Stimulated activated naive B cell treated with anti-CD40 and anti-IgM and Interleukin-4, amounts not matched to agents 10 μg/mL and 1 μg/mL and 100 μg/mL, for 72 hours (primary cell): ENCODE measurements at places on chromosomes 1 and 21.

DNA sequence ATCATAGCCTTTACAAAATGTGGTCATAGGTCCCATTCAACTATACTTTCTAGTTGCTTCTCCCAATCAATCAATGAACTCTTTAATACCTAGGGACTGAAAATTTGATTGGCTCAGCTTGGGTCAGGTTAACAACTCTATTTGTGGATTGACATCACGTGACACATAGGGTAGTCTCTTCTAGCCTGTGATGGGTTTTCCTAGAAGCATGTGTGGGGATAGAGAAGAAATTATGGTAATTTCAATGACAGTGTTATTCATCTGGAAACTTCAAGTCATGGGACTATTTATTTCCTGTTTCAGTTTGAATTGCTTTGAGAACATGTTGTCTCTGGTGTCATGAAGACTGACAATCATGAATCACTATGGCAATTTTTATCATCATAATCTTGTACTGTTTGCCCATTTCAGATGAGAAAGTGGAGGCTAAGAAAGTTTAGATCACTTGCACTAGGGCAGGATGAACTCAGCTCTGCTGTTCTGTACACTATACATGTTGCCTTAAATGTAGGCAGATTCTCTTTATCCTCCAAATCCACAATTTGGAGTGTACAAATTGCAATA, 529.9 kb upstream of the BEND5 start:
- no peak for DNase-seq

DNA sequence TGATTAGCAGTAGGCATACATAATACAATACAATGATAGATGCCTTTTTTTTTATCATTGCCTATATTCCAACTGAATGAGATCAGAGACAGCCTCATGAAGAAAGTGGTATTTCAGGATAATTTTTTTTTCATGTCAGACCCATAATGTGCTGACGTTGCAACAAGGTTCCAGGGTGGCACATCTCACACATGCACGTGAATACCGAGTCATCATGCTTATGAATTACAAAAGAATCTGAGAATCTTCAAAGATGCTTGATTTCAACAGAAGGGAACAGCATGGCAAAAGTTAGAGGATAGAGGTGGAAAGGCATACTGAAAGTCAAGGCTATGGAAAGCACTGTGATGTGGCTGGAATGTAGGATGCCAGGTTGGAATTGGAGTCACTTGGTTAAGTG, 5.0 kb upstream of the RNF11 start:
- no peak for DNase-seq

GRCh38 chr1:226845624-226846023, 24.8 kb upstream of the PSEN2 start:
- DNase-seq: no peak

- no peak for DNase-seq
These were observed 47.0 kb downstream of the SLC37A1 start for GRCh38 chr21:42560517-42561179.

- DNase-seq: no peak
These were observed 11.8 kb upstream of the FMOD start for GRCh38 chr1:203362720-203363025.

DNA sequence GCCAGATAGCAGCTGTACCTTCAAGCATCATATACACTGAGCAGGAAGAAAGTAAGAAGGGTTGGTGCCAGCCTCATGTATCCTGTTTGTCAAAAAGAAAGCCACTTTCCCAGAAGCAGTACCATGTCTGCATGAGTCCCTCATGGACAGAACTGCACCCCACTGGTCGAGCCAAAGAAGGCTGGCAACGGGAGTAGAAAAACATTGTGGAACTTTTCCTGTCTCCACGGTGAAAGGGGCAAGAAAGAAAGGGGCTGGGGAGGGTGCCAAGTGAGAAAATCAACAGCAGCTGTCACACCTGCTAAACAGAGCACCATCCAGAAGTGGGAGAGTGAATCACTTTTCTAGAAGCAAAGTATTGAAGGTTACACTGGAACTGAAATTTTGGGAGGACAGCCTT, 621.7 kb downstream of the LMO4 start:
- DNase-seq: no peak

DNA sequence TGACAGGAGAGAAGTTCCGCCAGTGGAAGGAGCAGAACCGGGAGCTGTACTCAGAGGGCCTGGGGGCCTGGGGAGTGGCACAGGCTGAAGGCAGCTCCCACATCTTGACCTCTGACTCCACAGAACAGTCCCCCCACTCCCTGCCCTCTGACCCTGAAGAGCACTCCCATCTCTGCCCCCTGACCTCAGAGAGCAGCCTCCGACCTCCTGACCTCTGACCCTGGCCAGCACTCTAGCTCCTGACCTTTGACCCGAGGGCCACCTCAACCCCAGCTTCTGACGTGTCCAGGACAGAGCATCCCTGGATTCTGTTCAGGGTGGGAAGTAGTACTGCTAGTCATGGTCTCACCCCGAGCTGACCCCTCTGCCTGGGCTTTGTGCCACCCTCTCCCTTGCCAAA, 1.1 kb upstream of the CATSPER4 start:
- no peak for DNase-seq

- DNase-seq: no peak
These were observed 52.3 kb upstream of the COL18A1 start for GRCh38 chr21:45352621-45353139.

DNA sequence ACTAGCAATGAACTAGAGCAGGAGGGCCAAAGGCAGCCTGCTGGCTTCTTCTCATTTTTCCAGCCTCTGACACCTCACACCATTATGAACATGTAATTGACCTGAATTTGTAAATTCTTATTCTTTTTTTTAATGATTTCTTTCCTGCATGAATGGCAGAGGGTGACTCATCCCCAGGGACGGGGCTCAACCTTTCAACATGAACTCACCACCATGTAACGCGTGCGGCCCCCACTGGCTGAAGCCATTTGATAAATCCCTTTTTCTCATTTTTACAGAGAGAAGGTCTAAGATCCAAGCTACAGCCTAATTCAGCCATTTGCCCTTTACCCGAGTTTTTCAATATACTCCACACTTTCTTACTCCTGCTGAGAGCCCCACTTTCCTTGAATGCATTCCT, 9.3 kb upstream of the ETS2 start:
- no peak for DNase-seq

GRCh38 chr1:167790117-167790516, 68.3 kb downstream of the MPZL1 start:
- no peak for DNase-seq

DNA sequence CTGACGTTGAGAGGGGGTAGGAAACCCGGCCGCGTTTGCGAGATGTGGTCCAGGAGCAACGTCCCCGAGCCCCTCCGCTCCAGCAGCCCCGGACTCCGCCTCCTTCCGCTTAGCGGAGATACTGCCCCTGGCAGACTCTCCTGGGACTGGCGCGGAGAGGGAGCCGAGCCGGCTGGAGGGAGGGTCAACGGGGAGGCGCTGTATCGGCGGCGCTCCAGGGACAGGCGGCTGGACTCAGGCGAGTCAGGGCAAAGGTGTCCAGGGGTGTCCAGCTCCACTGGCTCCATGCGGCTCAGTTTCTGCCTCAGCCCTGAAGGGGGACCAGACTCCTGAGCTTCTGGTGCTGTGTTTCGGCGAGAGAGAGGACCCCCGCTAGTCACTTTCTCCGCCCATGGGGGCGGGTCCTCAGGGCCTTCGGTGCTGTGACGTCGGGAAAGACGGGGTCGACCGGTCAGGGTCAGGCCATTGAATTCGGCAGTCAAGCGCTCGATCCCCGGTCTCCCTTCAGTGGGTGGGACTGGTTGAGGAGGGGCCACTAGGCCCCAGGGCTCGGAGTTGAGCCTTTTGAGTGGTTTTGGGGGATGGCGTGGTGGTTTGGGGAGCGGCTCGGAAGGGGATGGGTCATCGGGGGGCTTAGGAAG, 2.8 kb upstream of the LIX1L start:
- no peak for DNase-seq

DNA sequence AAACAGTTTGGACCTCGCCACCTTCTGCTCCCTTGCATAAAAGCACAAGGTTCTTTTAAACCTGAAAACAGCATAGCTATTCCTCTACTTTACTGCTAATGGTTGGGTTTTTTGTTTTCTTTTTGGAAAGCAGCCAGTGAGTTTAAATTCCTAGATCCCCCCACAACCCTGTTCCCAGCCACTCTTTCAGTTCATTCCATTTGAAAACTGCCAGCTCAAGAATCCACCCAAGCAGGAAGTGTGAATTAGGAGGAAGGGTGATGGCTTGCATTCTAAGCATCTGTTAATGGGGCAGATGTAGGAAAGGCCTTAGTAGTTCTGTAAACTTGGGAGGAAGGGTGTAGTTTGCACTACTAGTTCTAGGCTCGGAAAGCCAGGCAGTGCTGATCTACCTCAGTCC, 172.9 kb upstream of the HOOK1 start:
- no peak for DNase-seq

DNA sequence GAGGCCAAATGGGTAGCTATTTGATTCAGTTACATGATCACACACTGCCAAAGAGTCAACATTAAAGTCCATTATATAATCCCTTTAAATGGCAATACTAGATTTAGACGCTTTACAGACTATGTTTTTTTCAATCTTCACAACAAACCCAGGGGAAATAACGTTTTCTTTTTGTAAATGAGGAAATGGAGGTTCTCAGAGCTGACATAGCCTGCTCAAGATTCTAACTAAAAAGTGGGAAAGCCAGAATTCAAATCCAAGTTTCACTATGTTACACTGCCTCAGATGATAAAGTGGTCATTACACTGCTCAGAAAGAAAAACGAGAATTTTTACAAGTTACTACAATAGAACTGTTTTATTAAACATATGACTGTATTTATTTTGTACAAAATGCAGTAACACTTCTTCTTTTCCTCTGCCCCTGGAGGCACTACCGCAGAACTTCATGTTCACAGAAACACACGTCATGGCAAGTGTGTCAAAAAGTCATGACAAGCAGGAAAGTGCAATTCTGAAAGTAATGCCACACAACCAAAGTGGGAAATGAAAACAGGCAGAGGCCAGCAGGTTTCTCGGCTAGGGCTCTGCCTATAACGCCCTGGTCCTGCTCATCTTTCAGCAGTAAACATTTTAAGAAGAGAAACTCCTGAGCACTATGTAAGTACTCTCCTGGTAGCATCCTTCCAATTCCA, 19.0 kb downstream of the THEMIS2 start:
- peak; percentile 72 for DNase-seq

GRCh38 chr1:89254658-89255287, 17.9 kb downstream of the GBP5 start:
- no peak for DNase-seq

DNA sequence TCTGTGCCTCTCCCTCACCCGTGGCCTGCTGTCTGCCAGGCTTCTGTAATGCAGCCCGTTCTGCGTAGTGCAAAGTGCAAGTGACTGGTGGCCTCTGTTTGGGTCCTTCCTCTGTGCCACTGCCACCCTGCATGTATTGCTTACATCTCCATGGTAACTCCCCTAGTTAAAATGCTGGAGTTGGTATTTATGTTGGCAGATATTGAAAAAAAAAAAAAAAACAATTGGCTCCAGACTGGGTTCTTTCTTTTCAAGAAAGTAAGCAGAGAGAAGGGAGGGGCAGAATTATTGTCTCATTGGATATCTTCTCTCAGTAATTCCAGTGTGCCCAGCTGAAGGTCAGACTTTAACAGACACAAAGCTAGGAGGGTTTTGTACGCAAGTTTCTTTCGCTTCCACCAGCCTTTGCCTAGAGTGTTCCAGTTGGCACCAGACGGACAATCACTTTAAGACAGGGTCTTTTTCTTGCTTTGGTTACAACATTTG, 242.3 kb downstream of the PBX1 start:
- DNase-seq: no peak

DNA sequence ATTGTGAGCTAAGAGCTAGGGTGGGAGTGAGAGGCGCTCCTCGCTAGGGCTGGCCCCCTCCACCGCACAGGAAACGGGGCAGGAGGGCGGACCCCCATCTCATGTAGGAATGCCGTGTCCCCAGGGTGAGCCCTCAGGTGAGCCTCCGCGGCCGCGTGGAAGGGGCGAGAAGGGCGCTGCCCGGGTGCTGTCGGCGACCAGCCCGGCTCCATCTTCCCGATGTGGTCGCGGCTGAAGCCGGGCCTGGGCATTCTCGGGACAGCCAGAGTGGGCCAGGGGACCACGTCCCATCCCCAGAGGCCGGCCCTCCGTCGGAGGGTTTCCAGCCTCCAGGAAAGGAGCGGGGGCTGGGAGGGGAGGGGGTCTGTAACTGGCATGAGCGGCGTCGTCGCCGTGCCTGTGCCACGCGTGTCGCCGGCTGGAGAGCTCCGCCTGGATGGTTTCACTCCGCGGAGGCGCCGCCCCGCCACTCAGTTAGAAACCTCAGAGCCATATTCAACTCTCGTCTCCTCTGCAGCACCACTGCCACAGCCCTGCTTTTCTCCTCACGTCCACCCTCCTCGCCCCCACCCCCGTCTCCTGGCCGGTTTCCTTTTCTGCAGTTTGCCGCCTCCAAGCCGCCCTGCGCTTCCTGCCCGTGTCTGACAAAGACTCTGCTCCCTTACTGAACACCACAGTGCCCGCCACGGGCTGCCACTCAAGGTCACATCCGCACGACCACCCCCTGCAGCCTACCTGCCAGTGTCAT, at the start of gene TMEM269:
Gene TMEM269, plus strand, starts transcription at position 46 of the 748 bp plus-strand sequence. CDS start 4,903 bp downstream, outside the sequence.
- DNase-seq: no peak

- DNase-seq: no peak
These were observed 11.6 kb upstream of the POFUT2 start for GRCh38 chr21:45299026-45299863.

- no peak for DNase-seq
These were observed 46.4 kb upstream of the POFUT2 start for GRCh38 chr21:45334134-45334533.

GRCh38 chr1:20413136-20413775, 72.8 kb downstream of the CAMK2N1 start:
- DNase-seq: no peak

DNA sequence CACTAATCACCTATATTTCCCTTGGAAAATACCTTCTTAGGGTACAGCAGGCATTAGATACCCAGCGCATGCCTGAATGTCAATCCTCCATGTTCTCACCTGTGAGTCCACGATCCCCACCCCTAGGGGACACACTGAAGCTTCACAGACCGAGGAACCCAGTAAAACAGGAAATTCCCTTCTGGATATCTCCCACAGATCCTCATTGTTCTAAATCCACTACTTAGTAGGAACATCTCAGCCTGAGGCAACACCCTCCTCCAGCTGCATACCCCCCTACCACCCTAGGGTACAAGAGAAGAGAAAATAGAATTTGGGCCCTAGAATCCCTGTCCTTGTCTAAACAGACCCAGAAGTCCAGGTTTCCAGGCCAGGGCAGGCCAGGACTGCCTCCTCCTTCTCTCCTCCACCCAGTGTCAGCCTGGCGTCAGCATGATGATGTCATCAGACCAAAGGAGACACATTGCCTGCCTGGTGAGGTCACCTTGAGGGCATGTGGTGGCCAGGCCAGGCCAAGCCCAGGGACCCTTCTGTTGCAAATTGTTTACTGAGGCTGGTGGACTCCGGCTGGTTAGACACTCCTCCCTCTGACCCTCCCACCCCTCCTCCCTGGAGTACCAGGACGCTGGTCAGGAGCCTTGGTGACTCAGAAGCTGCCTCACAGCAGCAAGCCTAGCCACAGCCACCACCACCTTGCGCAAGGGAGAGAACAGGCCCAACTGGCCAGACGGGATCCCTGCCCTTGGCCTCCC, 6.2 kb downstream of the NECTIN4 start:
- DNase-seq: no peak

GRCh38 chr1:97004054-97004453, 282.5 kb downstream of the PTBP2 start:
- DNase-seq: no peak

- no peak for DNase-seq
These were observed 133.2 kb upstream of the ZBTB40 start for GRCh38 chr1:22318279-22318981.

GRCh38 chr1:161379071-161379470, 11.4 kb upstream of the CFAP126 start:
- DNase-seq: no peak

GRCh38 chr1:16164213-16165072, 8.6 kb upstream of the EPHA2 start:
- no peak for DNase-seq
